CD4-positive, alpha-beta T cell treated with Interleukin-6 at 100 ng/mL for 8 hours (primary cell): ENCODE measurements at places on chromosomes 4 and X.

GRCh38 chr4:41819621-41820020 lies 71.1 kb upstream of the PHOX2B start:
- no peak for DNase-seq

GRCh38 chrX:39096599-39096998 lies 295.3 kb downstream of the MID1IP1 start:
- no peak for DNase-seq

GRCh38 chrX:154074199-154074598 lies 23.3 kb downstream of the MECP2 start:
- DNase-seq, result no peak

GRCh38 chr4:4627111-4627510 lies 85.3 kb upstream of the STX18 start:
- DNase-seq, result no peak

GRCh38 chr4:15479913-15480185 lies 10.2 kb downstream of the CC2D2A start:
- no peak for DNase-seq

- DNase-seq, result no peak
These were observed 10.7 kb upstream of the HCCS start for GRCh38 chrX:11100281-11101035.

DNA sequence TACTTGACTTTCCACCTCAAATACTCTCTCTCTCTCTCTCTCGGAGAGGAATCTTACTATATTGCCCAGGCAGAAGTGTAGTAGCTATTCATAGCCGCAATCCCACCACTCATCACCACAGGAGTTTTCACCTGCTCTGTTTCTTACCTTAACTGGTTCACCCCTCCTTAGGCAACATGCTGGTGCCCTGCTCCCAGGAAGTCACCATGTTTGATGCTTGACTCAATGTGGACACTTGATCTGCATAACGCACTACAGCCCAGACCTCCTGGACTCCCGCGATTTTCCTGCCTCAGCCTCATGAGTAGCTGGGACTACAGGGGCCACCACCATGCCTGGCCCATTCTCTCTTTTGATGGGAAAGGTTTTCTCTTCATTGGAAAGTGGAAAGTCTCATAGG lies 271.8 kb downstream of the FBXW7 start:
- no peak for DNase-seq

DNA sequence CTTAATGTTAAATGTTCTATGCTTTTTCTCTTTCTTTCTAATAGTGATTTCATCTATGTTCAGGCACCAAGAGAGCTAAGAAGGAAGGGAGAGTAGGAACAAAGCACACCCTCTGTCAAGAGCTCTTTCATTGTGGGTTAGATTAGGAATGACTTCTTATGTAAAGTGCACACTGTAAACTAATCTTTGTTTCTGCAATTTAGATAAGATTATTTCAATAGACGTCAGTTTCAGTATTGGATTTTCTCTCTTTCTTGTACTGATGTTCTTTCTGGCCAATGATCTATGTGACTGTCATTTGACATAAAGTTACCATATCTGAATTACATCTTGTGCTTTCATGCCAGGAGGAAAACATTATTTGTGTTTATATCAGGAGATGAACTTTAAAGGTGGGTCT lies 48.2 kb downstream of the ATOH1 start:
- no peak for DNase-seq

DNA sequence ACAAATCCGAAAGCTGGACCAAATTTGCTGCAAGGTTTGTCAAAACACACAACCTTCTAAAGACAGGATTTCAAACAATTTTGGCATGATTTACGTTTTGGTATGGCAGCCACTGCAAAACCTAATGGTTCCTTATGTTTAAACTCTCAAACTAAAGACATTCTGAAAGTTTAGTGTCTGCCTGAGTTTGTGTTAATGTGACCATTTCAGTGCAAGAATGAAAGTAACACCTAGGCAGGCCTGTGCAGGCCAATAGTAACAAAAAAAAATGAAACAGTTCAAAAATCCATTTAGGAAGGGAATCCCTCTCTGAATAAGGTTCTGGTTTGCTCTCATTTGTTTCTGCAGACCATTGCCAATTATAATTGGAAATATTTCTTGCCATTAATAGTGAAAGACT lies 1.9 kb upstream of the LDB2 start:
- DNase-seq, result no peak

DNA sequence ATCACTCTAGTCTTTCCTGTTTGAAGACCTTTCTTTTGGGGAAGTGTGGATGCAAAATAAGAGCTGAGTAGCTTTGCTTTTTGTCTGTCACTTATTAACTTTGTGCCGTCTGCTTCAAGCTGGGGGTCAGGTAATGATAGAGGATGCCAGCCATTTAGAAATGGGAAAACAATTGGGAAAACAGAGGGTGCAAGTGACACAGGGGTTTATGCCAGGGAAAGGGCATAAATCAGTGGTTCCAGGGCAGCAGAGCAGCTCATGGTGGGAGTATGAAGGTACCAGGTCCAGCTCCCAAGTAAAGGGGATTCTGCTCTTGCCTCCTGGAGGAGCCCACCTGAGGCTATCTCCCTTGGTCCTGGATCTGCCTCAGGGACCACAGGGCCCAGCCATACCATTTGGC lies 91.9 kb upstream of the GPR50 start:
- DNase-seq, result no peak

GRCh38 chrX:119497185-119497584 lies 28.9 kb downstream of the SLC25A5 start:
- DNase-seq, result no peak

GRCh38 chr4:126268106-126268505 lies 953.4 kb downstream of the FAT4 start:
- DNase-seq, result no peak

GRCh38 chrX:40004921-40005291 lies 92.9 kb downstream of the BCOR start:
- no peak for DNase-seq

GRCh38 chr4:165217325-165217724 lies 10.0 kb downstream of the KLHL2 start:
- DNase-seq, result no peak

DNA sequence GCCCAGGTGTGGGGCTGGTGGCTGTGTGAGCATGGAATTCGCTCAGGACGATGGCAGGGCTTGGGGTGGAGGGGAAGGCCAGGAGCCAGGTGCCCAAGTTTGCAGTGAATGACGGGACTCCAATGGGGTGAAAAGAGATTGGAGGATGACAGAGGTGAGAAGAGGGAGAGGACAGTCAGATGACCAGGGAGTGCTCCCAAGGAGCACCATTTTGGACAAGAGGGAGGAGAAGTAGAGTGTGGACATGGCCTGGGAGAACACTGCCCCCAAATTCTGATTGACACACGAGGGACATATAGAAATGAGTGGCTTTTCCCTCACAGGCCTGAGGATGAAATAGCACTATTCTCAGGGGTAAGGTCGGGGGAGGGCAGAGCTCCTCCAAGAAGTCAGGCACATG lies 6.7 kb downstream of the MRFAP1 start:
- DNase-seq, result no peak

- DNase-seq, result no peak
These were observed 21.1 kb upstream of the HNRNPD start for GRCh38 chr4:82394896-82395295.

DNA sequence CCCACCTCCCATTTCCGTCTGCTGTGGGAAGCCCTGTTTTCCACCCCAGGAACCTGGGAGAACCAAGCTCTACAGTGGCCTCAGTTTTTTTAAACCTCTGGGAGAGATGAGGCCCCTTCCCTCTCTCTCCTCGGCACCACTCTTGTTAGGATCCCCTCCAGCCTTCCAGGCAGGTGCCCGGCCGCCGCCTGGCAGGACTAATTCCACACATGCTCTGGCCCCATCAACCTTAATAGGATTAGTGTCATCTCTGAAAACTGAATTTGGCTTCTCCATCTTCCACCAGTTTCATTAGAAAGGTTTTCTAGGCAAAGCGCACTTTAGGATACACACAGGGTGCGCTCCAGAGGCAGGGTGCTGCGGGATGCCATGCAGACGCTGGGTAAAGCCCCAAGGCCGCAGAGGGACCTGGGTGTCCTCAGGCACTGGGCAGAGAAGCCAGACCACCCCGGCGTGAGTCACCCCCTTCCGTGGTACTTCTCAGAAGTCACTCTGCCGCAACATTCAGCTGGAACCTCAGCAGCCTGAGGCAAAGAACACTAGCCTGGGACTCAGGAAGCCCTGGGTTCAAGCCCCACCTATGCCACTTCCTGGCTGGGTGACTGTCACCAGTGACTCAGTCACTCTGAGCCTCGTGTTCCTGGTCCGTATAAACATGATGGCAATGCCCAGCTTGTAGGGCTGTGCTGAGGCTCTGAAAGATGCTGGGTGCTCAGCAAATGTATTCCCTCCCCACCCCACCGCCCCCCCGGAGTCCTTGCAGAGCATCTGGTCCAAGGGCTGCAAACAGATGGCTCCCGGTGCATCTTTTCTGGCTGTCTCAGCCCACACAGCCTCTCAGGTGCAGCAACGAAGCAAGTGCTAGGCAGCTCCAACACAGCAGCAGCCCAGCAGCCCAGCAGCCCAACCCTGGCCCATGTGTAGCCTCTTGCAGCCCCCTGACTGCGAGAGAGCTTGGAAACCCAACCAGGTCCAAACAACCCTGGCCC lies 29.1 kb downstream of the PPP2R2C start:
- no peak for DNase-seq

DNA sequence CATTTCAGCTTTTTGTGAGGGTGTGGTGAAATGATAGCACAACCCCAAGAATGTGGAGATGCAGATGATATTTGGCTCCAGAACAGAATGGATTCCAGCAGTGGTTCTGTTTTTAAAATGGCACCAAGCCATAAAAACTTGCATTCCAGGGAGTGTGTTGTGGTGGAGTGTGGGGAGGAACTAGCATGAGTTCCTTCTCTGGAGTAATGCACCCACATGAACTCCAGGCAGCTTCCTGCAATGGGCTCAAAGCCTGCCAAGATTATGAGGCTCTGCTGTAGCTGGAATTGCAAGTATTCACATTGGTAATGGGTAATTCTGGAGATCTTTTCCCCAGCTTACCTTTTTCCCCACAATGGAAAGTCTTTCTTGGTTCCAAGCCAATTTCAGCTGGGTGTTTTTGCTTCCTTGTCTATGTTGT lies 161.4 kb downstream of the RAB28 start:
- no peak for DNase-seq

- no peak for DNase-seq
These were observed 21.3 kb downstream of the QDPR start for GRCh38 chr4:17490575-17491059.

GRCh38 chr4:176438401-176438800 lies 118.6 kb downstream of the SPCS3 start:
- no peak for DNase-seq

DNA sequence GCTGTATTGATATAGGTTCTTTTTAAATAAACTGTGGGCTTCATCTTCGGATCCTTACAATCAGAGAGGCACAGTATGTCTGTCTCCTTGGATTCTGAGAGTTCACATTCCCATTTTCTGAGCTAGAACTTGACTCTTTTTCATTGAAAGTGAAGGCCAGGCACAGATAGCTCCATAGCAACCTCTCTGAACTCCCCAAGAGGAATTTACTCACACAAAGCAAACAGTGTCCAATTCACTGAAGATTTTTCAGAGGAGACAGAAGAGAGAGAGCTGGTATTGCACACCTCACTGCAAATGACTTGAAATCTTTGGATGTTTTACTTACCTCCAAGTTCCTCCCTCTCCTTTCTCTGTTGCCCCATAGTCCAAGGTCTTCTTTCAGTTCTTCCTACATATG lies 130.9 kb upstream of the CASK start:
- DNase-seq, result no peak

- DNase-seq, result no peak
These were observed 48.1 kb downstream of the FNIP2 start for GRCh38 chr4:158816955-158817354.

DNA sequence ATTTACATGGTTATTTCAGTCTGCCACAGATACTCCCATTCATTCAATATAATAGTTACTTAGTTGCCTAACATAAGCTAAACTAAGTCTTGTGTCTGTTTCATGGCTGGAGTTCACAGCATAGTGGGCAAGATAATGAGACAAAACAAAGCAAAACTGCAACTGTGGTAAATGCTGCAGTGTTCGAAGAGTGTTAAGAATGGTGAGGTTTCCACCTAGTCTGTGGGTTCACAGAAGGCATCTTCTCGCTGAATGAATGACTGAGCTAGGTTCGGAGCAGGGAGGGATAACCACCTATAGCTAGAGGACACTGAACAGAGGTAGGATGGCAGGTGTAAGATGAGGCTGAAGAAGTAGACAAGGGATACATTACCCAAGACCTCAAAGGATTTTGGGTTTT lies 171.0 kb downstream of the FBXW7 start:
- no peak for DNase-seq

DNA sequence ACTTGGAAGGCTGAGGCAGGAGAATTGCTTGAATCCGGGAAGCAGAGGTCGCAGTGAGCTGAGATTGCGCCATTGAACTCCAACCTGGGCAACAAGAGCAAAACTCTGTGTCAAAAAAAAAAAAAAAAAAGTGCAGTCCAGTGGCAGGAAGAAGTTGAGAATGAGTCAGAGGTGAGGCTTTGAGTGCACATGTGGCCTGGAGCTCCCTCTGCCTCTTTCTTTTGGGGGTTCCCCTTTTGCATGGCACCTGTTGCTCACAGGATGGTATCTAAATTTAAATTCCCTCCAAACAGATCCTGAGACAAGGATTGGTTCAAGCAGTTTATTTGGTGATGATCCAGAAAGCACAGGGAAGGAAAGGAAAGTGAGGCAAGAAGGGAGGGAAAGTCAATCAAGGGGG lies 151.4 kb upstream of the STX18 start:
- no peak for DNase-seq

- no peak for DNase-seq
These were observed 214.6 kb downstream of the FRMPD4 start for GRCh38 chrX:12352922-12353321.

DNA sequence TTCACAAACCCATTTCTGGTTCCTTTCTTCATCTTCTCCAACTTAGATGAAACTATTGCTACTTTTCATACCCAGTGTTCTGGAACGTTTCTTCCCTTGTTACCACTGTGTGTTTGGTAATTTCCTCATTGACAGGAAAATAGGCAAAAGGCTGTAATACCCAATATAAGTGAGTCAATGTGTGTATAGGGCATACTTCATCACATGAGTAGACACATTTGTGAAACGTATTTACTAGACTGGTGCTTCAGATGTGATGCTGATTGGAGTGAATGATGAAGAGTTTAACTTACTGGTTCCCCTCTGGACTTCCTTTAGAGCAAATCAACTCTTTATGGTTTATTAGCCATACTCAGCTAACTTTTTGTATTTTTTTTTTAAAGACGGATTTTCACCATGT lies 195.1 kb upstream of the ATP6AP2 start:
- no peak for DNase-seq
